ENCODE measurements at places on chromosomes 16 and 17. TPM values are rescaled to one million over a fixed set of nuclear protein-coding genes. Genes with fewer than 3 reads are reported as not detected.

The KRTAP4-9 gene
- not detected for total RNA-seq

- no peak for DNase-seq
These were observed 4.7 kb downstream of the PLEKHG4 start for GRCh38 chr16:67283826-67284555.

DNA sequence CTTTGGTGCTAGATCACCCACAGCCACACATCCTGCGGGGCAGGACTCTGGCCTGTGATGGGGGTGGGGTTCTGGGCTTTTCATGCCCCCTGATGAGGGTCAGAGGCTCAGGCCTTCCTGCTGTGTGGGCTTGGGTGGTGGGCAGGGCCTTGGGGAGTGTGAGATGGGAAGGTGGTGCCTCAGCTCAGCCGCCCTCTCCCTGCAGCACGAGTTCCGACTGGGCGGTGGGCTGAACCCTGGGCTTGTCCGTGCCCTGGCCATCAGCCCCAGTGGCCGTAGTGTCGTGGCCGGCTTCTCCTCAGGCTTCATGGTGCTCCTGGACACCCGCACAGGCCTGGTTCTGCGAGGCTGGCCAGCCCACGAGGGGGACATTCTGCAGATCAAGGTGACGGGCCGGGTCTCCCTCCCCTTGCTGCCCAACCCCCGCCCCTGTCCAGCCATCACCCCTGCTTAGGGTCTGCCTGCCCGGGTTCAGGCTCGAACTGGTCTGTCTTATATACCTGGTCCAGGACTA is 6.8 kb upstream of the SERPINF2 start:
- no peak for DNase-seq

DNA sequence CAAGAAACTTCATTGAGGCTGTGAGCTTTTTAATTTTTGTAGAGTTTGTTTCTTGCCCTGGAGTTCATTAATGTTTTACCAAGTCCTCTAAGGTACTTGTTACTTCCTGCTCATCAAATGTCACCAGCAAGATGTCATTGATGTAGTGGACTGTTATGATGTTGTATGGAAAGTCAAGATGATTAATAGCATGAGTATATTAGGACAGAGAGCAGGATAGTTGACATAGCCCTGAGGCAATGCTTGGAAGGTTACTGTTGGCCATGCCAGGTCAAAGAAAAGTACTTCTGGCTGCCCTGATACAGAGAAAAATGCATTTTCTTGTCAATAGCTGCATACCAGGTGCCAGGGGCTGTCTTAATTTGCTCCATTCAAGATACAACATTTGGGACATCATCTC is 6.7 kb downstream of the KRTAP1-5 start:
- DNase-seq: no peak

The LRRC75A gene
- total RNA-seq: 0.39 TPM

- no peak for DNase-seq
These were observed 230.5 kb downstream of the CCDC182 start for GRCh38 chr17:57514614-57515013.

The HBZ gene
- not detected for total RNA-seq

- no peak for DNase-seq
These were observed 481.9 kb upstream of the ERCC4 start for GRCh38 chr16:13438064-13438463.

DNA sequence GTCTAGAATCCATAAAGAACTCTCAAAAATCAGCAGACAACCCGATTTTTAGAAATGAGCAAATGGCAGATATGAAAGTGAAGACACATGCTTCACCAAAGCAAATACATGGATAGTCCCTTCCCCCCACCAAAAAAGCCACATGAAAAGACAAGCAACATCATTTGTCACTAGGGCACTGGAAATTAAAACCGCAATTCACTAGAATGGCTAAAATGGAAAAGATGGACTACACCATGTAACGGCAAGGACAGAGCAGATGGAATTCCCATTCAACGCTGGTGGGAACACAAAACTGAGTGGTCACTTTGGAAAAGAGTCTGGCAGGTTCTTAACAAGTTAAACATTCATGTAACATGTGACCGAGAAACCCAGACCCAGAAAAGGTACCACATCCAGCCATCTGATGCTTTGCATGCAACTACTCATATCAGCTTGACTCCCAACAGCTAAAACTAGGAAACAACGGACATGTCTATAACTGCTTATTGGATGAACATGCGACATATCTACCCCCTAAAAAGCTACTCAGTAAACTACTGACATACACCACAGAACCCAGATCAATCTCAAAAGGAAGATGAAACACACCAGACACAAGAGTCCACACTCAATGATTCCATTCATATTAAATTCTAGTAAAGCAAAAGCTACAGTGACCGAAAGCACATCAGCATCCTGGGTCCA is 132.6 kb downstream of the ZNF778 start:
- no peak for DNase-seq

DNA sequence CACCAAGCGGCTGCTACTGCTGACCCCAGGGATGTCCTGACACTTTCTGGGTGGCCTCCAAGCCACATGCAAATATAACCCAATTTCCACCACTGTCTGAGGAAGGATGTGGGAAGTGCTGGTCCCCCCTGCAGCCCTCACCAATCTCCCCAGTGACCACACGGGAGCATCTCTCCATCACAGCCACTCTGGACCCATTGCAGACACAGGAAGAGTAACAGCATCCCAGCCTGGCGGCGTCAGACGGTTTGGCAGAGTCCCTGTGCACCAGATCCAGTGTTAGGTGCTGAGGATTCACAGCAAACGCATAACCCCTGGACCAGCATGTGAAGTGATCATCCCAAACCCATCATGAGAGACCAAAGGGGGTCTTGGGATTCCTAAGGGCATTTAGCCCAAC is 163.7 kb upstream of the TNRC6C start:
- DNase-seq: no peak

DNA sequence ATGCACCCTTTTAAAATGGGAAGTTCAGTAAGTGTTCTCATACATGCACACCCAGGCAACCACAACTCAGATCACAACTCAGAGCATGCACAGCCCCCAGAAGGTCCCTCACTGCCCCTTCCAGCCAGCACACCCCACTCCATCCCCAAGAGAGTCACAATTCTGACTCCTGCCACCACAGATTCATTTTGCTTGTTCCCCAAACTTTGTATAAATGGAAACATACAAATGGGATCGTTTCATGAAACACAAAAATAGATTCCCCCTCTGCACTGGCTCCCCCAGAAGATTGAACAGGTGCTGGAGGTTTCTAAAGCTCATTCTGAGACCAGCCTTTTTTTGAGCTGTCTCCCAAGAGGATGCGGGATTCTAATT is 3.3 kb upstream of the TNFRSF13B start:
- DNase-seq: no peak

DNA sequence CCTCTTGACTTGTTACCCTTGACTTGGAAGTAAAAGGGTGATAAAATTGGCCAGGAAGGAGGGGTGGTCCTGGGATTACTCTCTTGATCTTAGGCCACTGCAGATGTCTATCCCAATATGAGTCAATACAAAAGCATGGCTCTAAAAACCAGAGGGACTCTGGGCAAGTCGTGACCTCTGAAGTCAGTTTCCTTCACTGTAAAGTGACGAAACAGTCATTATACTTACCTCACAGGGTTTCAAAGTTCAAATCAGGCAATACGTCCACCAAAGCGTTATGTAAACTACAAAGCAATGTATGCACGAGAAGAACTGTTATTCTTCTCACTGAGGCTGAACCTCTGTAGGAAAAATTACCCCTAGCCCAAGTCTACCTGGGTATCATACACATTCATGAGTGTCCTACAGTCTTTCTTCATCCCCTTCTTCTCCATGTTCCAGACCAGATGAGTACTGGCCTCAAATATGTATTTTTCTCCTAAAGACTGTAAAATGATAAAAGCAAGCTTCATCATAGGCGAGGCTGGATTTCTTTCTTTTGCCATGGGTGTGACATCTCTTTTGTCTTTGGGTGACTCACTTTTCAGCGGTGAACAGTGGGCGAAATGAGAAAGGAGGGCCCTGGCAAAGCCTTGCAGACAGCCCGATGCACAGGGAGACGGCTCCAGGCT is 34.5 kb upstream of the CLEC18B start:
- DNase-seq: peak; percentile 27

DNA sequence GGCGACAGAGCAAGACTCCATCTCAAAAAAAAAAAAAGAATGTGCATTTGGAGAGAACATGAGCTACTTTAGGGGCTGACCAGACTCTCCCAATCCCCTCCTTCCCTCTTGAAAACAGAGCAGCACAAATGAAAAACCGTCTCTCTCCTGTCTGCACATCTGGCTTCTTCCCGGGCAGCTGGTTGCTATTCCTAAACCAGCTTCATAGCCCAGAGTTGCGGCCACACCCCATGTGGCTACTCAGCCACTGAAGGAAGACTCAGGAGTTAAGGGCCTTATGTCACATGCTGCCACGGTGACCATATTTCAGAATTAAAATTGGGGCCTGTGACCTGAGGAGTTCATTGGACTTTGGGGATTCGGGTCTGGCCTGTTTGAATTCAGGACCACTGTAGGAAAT is 48.3 kb downstream of the KATNIP start:
- DNase-seq: no peak

DNA sequence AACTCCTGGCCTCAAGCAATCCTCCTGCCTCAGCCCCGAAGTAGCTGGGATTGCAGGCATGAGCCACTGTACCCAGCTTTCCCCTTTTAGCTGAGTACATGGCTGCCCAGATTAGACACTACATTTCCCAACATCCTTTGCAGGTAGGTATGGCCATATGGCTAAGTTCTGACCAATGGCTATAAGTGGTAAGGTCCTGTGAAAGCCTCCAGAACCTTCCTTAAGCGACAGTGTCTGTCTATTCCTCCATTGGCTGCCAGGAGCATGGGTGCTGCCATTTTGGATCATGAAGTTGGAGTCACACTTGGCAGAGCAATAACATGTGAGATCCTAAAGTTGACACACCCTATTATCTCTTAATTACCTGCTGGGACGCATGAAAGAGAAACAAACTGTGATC is 24.4 kb upstream of the CRHR1 start:
- DNase-seq: no peak

DNA sequence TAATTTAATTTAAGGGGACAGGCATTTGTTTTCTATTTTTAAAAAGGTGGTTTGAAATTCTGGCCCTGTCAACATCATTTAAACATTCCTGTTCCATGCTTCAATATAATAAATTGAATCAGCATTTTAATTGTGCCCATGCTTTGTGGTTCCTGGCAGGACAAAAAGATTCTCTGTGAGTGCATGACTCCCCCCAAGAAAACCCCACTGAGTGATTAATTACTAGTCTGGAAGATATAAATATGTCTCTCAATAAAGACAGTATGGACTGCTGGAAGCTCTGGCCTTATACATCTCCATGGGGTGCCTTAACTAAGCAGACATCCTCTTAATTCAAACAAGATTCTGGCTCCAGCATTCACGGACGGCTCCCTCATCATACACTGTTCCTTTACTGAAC is 95.0 kb upstream of the PSMD7 start:
- DNase-seq: no peak

DNA sequence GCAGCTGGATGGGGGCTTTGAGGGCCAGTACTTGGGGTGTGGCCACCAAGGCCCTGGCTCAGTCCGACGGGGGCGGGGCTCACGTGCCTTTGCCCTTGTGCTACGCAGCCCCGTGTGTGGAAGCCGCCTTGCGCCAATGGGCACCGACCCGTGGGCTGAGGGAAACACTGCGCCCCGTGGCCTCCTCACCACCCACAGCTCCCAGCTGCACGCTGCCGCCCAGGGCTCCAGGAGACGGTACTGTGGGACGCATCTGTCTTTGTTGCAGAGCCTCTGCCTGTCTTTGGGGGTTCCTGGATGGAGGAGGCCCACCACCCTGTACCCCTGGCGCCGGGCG is 7.6 kb downstream of the CDH15 start:
- no peak for DNase-seq

- no peak for DNase-seq
These were observed 15.8 kb downstream of the CACNG5 start for GRCh38 chr17:66850692-66851091.

GRCh38 chr17:19573075-19573474 is 39.4 kb downstream of the SLC47A1 start:
- DNase-seq: no peak

GRCh38 chr17:64005734-64006167 is 7.6 kb downstream of the PRR29 start:
- no peak for DNase-seq

The C16orf89 gene
- not detected for total RNA-seq

The ABCC12 gene
- total RNA-seq: not detected

GRCh38 chr16:86872833-86873232 is 294.5 kb downstream of the FOXL1 start:
- DNase-seq: no peak

GRCh38 chr16:81531419-81531821 is 86.8 kb downstream of the CMIP start:
- no peak for DNase-seq

DNA sequence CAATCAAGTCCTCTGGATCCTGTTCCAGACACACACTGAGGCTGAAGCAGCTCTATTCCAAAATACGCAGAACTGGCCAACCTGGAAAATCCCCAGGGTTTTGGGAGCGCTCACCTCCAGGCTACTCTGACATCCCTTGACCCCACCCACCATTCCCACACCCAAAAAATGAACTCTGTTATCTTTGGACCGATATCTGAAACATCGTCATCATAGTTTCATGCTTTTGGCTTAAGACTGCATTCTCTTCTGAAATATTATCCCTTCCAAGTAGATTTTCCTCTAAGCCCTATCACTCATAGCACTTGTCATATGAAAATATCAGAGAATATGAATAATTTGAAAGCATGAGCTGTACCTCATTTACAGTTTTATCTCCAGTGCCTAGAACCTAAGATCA is 34.7 kb downstream of the VAT1L start:
- DNase-seq: no peak

- no peak for DNase-seq
These were observed 150.2 kb downstream of the ZFHX3 start for GRCh38 chr16:72897707-72898106.

DNA sequence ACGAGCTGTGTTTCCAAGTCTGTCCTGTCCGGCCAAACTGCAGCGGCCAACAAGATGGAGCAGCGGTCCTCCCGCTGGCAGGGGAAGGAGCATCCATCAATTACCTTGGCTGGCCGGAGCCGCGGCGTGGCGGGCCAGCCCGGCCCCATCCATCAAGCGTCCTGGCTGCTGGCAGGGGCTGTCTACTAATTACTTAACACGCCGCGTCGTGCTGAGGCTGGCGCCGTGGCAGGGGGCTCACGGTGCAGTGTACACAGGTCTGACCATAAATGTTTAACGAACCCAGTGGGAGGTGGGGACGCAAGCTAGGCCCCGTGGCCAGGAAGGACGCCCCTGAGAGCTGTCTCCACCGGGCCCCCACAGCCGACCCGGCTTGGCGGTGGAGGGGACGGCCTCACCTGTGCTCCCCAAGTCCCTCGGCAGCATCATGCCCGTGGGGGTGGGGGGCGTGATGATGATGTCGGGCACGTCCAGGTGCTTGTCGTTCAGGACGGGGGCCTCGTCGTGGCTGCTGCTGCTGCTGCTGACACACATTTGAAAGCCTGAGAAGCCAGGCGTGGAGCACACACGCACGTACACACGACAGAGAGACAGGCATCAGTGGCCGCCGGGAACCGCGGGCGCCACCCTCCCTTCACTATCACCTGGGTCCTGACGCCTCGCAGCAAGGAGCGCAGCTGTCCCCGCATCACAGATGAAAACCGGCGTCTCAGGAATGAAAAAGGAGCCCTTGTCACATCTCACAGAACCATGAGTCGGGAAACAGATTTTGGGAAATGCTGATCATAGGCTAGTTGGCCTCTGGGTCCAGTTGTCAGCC is 21.2 kb upstream of the GINS2 start:
- no peak for DNase-seq

- no peak for DNase-seq
These were observed 69.4 kb downstream of the RPH3AL start for GRCh38 chr17:282912-283882.

The XYLT1 gene
- total RNA-seq: 13.0 TPM

Data from SJSA1 (cell line).